ENCODE measurements at places on chromosomes 7 and 10. TPM values are rescaled to one million over a fixed set of nuclear protein-coding genes. Genes with fewer than 3 reads are reported as not detected.

DNA sequence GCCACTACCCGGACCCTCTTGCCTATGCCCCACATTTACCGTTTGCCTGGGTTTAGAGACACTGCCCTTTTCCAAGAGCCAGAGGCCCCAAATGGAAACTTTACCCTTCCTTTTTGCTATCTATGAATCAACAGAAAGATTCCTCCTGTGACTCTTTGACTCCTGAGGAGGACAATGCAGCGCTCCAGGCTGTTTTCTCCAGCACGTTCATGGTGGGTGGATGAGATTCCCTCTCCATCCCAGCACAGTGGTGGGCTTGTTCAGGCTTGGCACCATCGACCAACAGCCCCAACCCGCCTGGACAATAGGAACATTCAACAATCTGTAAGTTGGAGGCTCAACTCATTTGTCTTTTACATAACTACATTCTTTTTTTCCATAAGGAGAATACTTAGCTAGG lies 55.9 kb downstream of the DLD start:
- H3K27me3 ChIP-seq, result no peaks in the 10 kb centered on the region
- H3K4me3 ChIP-seq, result no peak overlapping the region
- peaks cover 59% of the 10 kb centered on the region for H3K36me3 ChIP-seq
- no peak for DNase-seq
- no peak overlapping the region for H3K27ac ChIP-seq

- no peak for DNase-seq
- peak overlapping the region; percentile 81 for H3K27ac ChIP-seq
- peaks cover 38% of the 10 kb centered on the region for H3K4me1 ChIP-seq
- H3K27me3 ChIP-seq, result no peaks in the 10 kb centered on the region
- peak overlapping the region; percentile 71 for H3K4me3 ChIP-seq
Observed at GRCh38 chr7:42886893-42887505, 24.9 kb downstream of the C7orf25 start.

GRCh38 chr7:44607141-44608068 lies 978 bp downstream of the OGDH start:
- H3K36me3 ChIP-seq, result no peaks in the 10 kb centered on the region
- peak overlapping the region; percentile 45 for H3K27ac ChIP-seq
- no peaks in the 10 kb centered on the region for H3K27me3 ChIP-seq
- DNase-seq, result no peak
- peak overlapping the region; percentile 81 for H3K4me3 ChIP-seq

GRCh38 chr10:33862536-33863105 lies 528.2 kb upstream of the NRP1 start:
- no peaks in the 10 kb centered on the region for H3K4me1 ChIP-seq
- no peak overlapping the region for H3K27ac ChIP-seq
- H3K4me3 ChIP-seq, result no peak overlapping the region
- no peak for DNase-seq
- H3K36me3 ChIP-seq, result no peaks in the 10 kb centered on the region
- no peaks in the 10 kb centered on the region for H3K27me3 ChIP-seq

Gene OGDHL
- total RNA-seq, result not detected

Gene EPHB6
- 39.2 TPM for total RNA-seq

Gene ATP5MK
- 230 TPM for total RNA-seq

Gene AP5Z1
- total RNA-seq, result 40.6 TPM

Gene DNMBP
- 11.8 TPM for total RNA-seq
